ENCODE measurements at places on chromosomes 12 and 14.
A peak's percentile ranks its signal among the peaks of the same experiment; 100 is the strongest.

- H3K27ac ChIP-seq: no peak overlapping the region
- H3K27me3 ChIP-seq: no peaks in the 10 kb centered on the region
- no peak for DNase-seq
- no peaks in the 10 kb centered on the region for H3K36me3 ChIP-seq
These were observed 139.3 kb upstream of the PZP start for GRCh38 chr12:9347328-9348127.

DNA sequence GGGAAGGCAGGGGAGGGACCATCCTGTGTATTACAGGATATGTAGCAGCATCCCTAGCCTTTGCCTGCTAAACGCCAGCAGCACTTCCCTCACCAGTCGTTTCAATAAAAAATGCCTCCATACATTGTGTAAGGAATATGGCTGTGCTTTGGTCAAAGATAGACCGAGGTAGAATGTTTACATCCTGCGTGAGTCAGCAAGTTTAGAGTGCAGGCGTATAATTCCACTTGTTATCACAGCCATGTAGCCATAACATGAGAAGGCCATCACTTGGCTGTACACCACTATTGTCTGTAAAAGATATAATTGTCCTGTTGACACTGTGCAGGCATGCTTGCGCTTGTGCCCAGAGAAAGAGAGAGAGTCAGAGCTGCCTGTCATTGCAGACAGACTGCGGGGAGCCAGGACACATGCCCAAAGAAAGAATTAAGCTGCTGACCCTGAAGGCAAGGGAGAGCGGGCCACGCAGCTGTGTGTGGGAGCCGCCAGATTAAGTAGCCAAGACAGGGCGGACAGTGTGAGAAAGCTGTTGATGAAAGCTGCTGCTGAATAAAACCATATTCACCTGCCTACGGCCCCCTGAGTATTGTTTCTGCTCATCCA, 68.4 kb downstream of the CRACR2A start:
- H3K4me3 ChIP-seq: no peak overlapping the region
- H3K27ac ChIP-seq: no peak overlapping the region
- H3K4me1 ChIP-seq: no peaks in the 10 kb centered on the region
- no peaks in the 10 kb centered on the region for H3K36me3 ChIP-seq
- no peaks in the 10 kb centered on the region for H3K27me3 ChIP-seq

- H3K27ac ChIP-seq: no peak overlapping the region
- H3K4me1 ChIP-seq: peaks cover 23% of the 10 kb centered on the region
- DNase-seq: no peak
- H3K27me3 ChIP-seq: no peaks in the 10 kb centered on the region
- peaks cover 8% of the 10 kb centered on the region for H3K36me3 ChIP-seq
- H3K4me3 ChIP-seq: peak overlapping the region; percentile 79
These were observed 1.1 kb downstream of the EML1 start for GRCh38 chr14:99794151-99794780.

- no peaks in the 10 kb centered on the region for H3K27me3 ChIP-seq
- 0 out of 2 replicates have a peak overlapping the region, but pooled peaks have one; percentile 6 for H3K27ac ChIP-seq
- no peak for DNase-seq
These were observed 410.7 kb upstream of the RGS6 start for GRCh38 chr14:71521238-71522135.

DNA sequence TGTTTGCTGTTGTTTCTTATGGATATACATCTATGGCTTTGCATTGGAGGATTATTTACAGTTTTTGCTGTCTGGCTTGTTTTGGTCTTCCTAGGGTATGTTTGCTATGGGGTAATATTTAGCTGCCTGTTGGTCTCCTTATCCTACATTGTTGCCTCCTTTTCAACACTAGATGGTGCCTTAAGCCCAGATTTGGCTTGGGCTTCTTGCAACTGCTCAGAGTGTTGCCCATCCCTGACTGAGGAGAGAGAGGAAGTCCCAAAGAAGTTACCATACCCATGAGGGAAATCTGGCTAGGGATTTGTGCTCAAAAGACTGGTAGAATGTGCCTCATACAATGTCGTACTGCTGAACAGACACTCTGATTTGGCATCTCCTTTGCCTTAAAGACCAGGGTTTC, 94.6 kb upstream of the MUCL1 start:
- no peak for DNase-seq
- no peaks in the 10 kb centered on the region for H3K27me3 ChIP-seq
- no peaks in the 10 kb centered on the region for H3K4me1 ChIP-seq
- no peaks in the 10 kb centered on the region for H3K36me3 ChIP-seq

All from SJSA1 (cell line).